Frontal cortex (tissue), 4 donors: ENCODE measurements at places on chromosomes 1 and 21. TPM values are rescaled to one million over a fixed set of nuclear protein-coding genes. Genes with fewer than 3 reads are reported as not detected.
A peak's percentile ranks its signal among the peaks of the same experiment; 100 is the strongest.

DNA sequence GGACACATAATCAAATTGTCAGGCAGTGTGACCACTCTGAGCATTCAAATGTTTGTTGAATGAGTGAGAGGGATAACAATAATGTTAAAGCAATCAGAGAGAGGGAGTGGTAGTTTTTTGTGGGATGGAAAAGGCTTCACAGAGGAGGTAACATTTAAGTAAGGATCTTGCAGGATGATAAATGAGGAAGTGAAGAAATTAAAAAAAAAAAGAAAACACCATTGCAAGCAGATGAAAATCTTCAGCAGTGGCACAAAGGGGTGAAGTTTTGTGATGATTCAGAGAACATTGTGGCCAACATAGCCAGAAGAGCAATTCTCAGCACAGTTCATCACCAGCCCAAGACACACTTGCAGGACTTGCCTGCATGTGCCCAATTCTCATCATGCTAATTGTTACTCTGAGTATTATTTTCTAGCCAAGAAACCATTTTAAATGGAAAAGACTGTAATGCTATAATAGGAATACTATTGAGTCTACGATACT, 35.0 kb downstream of the OVGP1 start:
- DNase-seq: no peak

DNA sequence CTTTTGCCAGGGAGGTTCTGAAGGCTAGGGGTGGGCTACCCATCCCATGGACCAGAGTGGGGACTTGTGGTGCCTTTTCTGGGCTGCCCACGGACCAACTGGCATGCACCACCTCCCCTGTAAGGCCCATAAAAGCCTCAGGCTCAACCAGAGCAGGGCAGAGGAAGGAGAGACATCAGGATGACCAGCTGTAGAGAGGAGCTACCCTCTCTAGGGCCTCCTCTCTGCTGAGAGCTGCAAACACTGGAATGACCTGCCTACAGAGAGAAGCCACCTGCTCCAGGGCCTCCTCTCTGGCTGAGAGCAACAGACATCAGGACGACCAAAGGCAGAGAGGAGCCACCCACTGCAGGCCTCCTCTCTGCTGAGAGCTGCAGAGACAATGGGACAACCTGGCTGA, 140.9 kb downstream of the EIF4G3 start:
- no peak for DNase-seq

- peak; percentile 77 for DNase-seq
These were observed 8.7 kb downstream of the ACAP3 start for GRCh38 chr1:1298861-1299685.

DNA sequence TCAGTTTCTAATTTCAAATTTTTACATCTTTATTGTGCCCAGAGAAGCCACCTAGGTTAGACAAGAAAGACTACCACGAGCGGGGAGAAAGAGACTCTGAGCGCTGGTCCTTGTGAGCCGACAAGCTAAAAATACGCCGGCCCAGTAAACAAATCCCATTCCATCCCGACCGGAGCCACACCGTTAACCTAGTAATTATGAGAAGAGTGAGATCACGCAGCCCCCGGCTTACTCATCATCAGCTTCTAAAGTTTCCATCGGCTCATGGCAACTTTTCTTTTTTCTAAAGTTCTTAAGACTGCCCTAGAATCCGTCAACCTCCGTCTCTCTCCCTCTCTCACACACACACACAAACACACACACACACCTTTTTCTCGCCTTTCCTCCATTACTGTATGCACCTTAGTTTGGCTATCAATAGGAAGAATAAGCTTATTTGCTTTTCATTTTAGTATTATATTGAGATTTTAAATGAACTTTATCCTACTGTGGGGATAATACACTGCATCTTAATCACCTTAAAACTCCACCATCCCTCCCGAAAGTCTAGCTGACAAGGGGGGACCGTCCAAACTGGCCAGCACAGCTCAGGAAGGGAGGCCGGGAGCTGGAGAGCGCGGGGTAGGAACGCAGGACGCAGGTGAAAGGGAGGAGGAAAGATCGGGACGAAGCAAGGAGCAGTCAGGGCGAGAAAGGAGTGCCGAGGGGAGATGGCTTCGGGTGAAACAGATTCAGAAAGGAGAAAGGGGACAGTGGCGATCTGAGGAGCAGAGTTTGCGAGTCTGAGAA, 728 bp downstream of the OTUD7B start:
- DNase-seq: no peak

DNA sequence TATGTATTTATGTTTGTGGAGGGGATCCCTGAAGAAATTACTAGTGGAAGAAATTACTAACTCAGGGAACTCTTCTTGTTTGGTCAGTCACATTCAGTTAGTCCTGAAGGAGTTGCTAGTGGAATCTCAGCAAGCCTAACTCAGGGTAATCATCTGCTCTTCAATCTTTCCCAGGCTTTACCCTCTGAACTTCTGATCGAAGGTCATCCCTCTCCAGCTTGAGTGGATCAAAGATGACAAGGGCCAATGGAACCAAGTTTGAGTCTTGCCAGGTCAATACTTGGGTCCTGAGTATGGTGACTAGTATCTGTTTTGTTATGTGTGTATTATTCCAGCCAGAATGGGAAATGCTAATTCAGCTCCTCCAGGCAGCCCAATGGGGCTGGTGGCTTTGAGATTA, 49.3 kb downstream of the CFH start:
- DNase-seq: no peak

GRCh38 chr1:220803401-220804201, 16.9 kb downstream of the MTARC1 start:
- DNase-seq: no peak

DNA sequence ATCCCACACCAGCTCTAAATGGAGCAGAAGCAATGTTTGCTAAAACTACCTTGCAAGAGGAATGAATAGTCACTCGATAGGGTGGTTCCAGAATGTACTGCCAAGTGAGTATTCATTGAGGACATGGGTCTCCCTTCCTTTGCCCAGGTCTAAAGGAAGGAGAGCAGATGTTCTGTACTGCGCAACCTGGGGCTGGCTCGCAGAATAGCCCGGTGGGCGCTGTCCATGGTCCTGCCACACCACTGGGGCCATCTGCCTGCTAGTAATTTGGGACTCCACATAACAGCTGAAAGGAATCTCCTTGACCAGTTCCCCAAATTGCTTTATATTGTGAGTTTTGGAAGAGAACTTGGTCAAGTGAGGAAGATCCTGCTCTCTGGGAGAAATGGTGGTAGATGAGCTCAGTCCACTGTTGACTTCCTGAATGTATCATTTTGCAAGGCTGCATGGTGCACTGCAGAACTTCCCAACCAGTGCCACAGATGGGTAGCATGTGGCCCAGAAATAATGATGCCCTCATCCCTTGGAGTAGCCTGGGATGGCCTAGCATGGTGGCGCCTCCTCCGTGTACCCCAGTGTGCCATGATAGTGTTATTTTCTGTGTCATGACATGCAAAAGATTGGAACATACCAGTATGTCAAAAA, 5.7 kb downstream of the SLC6A17 start:
- no peak for DNase-seq

- no peak for DNase-seq
These were observed 74.8 kb upstream of the EDN2 start for GRCh38 chr1:41559331-41559730.

DNA sequence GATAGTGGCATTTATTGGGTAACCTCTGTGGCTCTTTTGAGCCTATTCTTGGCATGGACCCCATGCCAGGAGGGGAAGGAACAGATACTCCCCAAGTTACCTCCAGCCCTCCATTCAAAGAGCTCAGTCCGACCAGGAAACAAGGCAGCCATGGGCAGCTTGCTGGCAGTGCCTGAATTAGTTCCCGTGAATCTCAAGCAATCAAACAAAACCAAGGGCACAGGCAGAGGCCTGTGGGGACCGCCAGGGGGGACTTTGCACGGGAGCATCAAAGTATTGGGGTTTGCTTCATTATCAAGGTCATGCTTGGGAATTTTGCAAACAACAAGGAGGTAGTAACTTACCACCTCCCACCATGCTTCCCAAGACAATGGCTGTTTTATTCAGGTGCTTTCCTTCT, 81.2 kb upstream of the IFFO2 start:
- DNase-seq: no peak

Gene THAP3
- total RNA-seq: 22.8 TPM

Gene TFF1
- not detected for total RNA-seq

Gene EPHB2
- 22.8 TPM for total RNA-seq

Gene VHLL
- 0.82 TPM for total RNA-seq

Gene CACNA1E
- total RNA-seq: 64.4 TPM

Gene OR2L2
- total RNA-seq: 0.41 TPM
